ENCODE measurements at places on chromosomes 2 and 18. TPM values are rescaled to one million over a fixed set of nuclear protein-coding genes. Genes with fewer than 3 reads are reported as not detected.

RAD51AP2 gene
- total RNA-seq = not detected

DNA sequence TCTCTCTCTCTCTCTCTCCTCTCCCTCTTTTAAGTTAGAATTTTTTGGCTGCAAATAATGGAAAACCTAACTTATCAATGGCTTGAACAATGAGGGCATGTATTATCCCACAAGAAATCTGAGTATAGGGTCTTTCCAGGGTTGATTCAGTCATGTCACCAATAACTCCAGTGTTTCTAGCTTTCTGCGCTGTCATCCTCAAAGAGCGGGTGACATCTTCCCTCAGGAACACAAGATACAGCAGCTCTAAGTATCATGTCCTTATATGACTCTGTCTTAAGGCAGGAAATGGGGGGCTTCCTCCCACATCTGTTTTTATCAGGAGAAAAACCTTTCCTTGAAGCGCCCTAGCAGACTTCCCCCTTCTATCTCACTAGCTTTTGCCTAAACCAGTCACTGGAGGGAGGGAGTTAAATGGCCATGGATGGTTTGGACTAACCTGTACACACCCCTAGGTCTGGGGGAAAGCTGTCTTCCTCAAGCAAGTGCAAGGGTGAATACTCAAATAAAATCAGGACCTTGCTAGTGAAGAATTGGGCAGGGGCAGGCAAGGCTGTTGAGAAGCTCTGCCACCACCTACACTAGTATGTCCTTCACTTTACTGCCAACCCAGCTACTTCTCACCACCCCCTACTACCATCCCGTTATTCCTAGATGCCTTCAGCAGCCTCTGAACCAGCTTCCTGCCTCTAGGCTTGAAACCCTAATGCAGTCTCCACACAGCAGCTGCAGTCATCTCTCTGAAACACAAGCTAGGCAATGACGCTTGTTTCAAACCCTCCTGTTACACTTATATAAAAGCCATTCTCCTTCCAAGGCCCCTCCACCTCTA lies 7.5 kb upstream of the TUBA4A start:
- H3K27me3 ChIP-seq = no peaks in the 10 kb centered on the region
- no peak overlapping the region for H3K4me3 ChIP-seq
- no peak overlapping the region for H3K27ac ChIP-seq

GRCh38 chr18:76927223-76927725 lies 104.9 kb downstream of the ZNF236 start:
- no peak overlapping the region for H3K27ac ChIP-seq
- no peaks in the 10 kb centered on the region for H3K27me3 ChIP-seq
- H3K36me3 ChIP-seq = peaks cover 7% of the 10 kb centered on the region

FHOD3 gene
- 51.4 TPM for total RNA-seq

GRCh38 chr2:601387-601698 lies 75.9 kb downstream of the TMEM18 start:
- H3K36me3 ChIP-seq = no peaks in the 10 kb centered on the region
- no peaks in the 10 kb centered on the region for H3K27me3 ChIP-seq
- no peak overlapping the region for H3K27ac ChIP-seq
- H3K4me3 ChIP-seq = no peak overlapping the region

TBR1 gene
- not detected for total RNA-seq

ATOH8 gene
- total RNA-seq = 41.1 TPM

Measured in esophagus muscularis mucosa (tissue), 4 donors.